T-helper 1 cell (primary cell): ENCODE measurements at places on chromosomes 3 and 15.

DNA sequence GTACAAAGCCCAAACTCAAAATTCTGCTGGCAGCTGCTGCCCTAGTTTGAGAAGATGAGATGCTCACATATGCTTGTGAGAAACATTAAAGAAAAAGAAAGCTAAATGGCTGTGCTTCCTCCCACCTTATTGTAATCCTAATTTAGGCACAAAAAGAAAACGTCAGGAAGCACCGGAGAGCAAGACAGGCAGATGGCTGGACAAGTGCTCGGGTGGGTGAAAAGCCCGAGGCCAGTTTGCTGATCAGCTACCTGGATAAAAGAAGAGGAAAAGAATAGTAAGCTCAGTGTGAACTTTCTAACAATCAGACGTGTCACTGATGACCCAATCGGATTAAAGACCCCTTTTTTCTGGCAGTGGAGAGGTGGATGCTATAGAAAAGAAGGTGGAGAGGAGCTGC, 368.0 kb upstream of the ATP10A start:
- no peak for DNase-seq

GRCh38 chr3:30894521-30895251, at the start of gene GADL1:
GADL1 (minus strand) TSS chr3:30894661; CDS start chr3:30894614, 47 bp downstream.
- DNase-seq = no peak

DNA sequence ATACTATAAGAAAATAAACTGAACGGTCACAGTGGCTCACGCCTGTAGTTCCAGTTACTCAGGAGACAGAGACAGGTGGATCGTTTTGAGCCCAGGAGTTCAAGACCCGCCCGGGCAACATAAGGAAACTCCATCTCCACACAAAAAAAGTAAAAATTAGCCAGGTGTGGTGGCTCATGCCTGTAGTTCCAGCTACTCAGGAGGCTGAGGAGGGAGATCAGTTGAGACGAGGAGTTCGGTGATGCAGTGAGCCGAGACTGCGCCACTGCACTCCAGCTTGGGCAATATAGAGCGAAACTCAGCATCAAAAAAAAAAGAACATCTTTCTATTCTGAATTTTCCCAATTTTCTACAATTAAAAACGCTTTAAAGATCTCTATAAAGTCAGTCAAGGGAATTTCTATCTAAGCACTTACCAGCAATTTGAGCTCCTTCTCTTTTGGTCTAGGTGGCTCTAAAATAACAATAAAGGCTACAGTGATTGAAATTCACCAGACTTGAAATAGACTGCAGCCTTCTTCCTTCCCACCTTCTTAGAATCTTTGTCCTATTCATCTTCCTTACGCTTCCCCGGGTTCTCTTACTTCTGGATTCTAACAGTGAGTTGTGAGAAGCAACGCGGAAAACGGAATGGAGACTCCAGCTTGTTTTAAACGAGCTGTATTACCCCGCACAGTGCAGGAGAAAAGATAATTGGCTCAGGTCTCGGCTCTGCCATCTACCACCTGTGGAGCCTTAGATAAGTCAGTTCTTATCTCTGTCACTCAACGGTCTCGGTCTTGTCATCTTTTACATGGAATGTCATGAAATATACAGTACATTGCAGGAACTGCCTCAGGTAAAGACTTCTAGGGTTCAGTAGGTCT, 812 bp upstream of the SEC62 start:
- DNase-seq = no peak

DNA sequence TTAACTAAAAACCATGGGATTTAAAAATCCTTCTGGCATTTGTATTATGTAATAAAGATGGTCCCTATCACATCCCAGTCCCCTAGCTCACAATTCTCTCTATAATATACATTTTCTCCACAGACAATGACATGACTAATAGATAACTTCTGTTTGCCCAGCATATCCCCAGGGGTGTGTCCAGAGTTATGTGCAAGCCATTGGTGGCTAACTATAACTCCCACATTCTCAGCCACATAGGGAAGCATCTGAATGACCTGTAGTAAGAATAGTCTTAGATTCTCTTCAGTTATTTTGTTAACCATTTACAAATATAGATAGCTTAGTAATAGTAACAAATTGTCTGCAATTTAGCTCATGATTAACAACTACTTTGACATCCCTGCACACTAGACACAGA, 52.2 kb upstream of the RBSN start:
- DNase-seq = no peak

DNA sequence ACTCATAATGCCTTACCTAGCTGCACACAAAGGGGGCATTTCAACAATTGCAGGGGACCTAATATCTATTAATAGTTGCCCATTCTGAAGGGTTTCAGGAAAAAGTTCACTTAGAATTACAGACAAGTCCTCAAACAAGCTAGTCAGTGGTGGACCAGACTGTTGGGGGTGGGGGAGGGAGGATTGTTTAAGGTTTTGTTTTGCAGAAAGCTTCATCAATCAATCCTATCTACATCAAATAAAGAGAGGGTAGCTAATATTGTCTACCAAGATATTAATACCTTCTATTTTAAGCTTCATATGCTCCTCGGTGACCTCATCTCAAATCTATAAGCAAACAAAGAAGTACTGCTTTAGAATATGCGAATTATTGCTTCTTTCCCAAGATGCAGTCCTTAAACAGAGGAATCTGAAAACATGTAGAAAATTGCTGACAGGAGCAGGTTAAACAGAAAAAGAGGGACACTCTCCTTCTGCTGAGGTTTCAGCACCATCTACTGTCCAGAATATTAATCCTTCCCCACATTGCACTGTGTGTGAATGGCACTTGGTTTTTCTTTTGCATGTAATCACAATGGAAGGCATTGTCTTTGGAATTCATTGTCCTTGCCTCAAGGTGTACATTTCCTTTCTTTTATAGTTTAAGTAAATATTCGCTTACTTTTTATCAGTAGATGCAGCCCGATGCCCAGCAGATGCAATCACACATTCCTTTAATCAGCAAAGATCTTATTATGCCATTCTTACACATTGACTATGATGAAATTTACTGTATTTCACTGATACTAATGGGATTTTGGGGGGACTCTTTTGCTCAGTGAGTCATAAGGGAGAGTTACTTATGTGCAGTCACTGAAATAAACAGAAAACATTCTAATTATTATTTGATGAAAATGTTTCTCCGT, 94.7 kb downstream of the IL5RA start:
- no peak for DNase-seq

GRCh38 chr3:11384074-11384473, 111.9 kb downstream of the ATG7 start:
- no peak for DNase-seq

DNA sequence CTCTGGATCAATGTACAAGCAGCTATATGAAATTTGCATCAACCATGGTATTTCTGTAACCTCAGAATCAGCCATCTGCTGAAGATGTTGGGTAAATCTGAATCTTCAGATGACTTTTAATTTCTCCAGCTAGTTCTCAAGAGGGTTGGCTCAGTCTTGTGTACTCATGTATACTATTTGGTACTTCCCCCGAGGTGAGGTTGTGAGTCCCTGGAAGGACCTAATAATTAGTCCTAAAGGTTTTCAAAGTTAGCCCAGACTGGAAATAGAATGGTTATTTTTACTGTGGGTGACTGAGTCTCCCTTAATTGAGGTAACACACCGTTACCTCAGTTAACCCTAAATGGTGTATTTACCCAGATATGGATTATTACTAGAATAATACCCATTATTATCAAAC, 104.3 kb upstream of the THSD4 start:
- no peak for DNase-seq

DNA sequence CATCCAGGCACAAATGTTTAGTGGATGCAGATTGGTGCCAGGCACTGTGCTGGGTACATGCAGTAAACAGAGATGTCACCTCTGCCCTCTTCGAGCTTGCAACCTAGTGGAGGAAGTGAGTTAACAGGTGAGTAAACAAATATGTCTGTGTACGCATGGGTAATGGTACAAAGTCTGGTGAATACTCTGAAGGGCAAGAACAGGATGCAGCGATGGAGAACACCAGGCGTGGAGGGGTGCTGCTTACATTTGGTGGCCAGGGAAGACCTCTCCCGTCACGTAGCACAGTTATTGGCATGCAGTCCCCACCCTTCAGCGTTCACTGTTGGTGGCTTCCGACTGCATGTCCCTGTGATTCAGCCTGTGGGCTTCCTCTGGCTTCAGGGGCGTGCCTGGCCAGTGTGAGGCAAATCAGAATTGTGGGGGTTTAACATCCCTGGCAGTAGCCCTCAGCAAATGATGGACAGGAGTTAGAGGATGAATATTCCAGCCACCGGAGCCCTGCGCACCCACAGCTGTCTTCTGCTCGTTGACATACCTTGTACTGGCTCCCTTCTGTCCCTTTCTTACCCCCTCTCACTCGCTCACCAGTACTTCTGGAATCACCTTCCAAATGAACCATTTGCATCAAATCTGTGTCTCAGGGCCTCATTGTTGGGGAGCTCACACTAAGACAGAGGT, 9.1 kb upstream of the HDAC11 start:
- DNase-seq = no peak

DNA sequence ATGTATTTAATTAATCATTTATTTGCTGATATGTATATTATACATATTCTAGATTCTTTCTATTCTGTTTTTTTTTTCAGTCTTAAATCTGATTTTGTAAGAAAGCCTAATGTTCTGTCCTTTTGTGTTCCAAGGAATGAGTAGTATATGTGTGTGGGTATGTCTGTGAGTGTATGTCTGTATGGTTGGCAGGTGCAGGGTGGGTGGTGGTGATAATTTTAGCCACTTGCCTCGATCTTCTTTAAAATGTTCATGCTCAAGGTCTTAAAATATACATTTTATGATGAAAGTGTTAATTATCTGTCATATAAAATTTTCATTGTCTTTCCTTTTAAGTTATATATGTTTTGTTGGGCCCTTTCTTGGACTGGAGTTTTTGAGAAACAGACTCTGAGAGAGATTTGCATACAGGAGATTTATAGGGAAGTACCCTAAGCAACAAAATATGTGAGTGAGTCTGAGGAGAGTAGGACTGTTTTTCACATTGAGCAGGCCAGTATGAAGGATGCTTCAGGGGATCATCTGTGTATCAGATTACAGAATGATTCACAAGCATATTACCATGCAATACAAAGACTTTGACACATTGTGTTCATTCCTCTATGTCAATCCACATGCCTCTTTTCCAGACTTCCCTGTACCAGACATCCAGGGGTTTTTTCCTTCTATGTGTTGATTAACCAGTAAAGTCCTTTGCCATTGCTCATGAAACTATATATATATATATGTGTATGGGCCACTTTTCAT, 211.0 kb upstream of the DPPA4 start:
- DNase-seq = no peak

GRCh38 chr3:46501702-46502101, 3.9 kb downstream of the RTP3 start:
- no peak for DNase-seq

GRCh38 chr3:116442331-116443021, 2.8 kb downstream of the LSAMP start:
- DNase-seq = no peak

DNA sequence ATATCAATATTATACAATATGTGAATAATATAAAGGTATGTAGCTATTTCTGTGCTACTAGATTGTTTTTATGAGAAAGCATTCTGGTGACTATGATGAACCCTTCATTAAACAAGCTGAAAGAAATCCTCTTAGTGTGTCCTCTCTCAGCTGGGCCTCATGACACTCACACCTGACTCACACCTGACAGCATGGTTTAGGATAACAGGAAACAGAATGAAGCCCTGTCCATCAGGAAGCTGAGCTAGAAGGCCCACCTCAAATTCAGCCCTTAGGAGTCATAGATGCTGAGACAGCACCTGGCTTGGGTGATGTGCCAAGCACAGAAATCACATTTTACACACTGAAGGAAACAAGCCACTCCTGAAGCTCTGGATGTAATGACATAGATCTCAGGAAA, 30.8 kb downstream of the CHCHD4 start:
- no peak for DNase-seq

DNA sequence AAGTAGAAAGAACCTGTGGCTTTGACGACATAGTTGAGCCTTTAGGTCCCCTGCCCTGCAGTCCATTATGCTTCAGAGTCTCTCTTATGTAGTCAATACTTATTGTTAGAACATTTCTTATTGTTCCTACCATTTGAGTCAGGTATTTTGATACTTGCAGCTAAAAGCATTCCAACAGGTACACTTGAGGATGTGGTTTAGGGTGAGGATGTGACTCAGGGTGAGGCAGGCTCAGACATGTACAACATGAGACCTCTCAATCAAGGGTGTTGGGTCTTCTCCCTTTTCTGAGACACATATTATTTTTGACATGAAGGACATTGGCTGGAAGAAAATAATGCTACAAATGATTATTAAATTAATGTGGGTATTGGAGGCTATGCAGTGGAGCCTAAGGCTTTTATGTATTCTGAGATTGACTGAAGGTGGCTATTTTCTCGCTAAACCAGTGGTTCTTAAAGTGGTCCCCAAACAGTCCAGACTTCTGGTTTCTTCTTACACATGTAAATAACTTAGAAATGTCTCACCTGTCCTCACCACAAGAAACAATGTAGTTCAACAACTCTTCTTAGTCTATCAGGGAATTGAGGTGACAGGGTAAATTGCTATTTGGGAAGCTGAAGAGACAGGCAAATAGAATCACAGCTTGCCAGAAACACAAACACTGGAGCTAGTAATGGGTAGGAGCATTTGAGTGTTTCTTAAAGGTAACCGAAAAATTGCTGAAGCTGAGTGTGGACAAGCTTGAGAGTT, 135.5 kb upstream of the ZPLD1 start:
- peak; percentile 42 for DNase-seq

- DNase-seq = no peak
These were observed 157.9 kb downstream of the RAP2B start for GRCh38 chr3:153319705-153320554.

DNA sequence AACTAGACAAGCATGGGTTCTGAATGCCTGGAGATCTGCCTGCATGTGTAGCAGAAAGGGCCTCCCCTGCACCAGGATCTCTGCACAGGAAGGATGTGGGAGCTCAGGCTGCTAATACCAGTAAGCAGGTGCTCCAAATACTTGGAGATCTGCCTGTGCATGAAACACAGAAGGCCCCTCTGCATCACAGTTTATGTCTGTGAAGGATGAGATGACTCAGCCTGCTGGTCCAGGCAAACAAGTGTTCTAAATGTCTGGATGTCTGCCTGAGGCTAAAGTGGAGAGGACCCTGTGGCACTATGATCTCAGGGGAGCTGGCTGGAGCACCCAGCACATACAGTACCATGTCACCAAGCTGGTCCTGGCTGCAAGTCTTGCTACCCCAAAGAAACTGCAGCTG, 678.8 kb downstream of the MCTP2 start:
- DNase-seq = no peak

- no peak for DNase-seq
These were observed 9.6 kb downstream of the OSBPL11 start for GRCh38 chr3:125585595-125586223.

- peak; percentile 40 for DNase-seq
These were observed 17.9 kb downstream of the PSTPIP1 start for GRCh38 chr15:77012868-77013267.

GRCh38 chr3:64049136-64049535, 25.8 kb upstream of the PSMD6 start:
- no peak for DNase-seq

DNA sequence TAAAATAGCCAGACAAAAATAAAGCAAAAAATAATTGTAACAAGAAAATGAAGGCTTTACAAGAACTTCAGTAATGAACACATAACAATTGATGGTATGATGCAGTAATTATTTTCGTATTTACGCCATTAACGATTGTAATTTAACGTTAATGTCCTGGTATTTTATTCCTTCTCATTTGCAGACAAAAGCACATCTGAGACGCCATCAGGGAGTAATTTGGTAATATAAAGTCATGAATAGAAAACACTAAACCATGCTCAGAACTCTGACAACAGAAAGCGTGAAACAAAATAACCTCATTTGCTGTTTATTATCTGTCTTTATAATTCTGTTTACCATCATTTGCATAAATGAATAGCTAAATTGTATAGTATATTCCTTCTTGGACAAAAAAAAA, 336.6 kb upstream of the THRB start:
- no peak for DNase-seq
